ENCODE measurements at places on chromosomes 1 and 21.

DNA sequence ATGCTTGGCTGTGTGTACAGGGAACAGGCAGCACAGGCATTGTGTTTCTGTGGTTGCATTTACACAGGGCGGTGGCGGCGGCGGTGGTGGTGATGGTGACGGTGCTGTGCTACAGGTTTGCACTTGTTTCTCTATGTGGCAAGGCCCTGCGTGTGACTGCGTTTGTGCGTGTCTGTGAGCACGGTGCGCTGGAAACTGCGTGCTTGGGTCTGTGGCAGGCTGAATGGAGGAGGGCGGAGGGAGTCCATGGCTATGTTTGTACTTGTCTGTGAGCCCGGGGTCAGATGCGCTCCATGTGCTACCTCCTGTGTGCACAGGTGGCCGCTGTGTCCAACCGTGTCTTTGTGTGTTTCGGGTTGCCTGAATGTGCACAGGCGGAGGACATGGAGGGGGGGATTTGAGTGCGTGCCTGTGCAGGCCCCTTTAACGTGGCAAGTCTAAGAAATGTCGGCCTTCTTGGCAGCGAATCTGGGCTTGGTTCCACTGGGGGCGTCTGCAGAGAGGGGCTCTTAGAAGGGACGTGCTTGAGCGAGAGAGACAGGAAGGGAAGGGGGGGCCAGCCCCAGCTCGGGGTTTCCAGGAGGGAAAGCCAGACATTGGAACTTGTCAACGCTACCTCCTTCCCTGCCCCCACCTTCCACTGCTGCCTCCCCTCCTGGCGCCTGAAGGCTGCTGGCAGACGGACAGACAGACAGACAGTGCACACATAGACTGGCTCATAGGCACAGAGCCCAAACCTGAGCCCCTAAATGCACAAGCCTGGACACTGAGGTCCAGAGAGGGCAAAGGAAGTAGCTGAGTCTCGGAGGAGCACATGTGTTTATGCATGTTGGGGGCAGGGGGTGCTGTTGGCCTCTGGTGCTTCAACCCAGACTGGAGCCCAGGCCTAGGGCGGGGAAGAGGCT is 32.7 kb upstream of the WASF2 start:
- peak; percentile 25 for DNase-seq

DNA sequence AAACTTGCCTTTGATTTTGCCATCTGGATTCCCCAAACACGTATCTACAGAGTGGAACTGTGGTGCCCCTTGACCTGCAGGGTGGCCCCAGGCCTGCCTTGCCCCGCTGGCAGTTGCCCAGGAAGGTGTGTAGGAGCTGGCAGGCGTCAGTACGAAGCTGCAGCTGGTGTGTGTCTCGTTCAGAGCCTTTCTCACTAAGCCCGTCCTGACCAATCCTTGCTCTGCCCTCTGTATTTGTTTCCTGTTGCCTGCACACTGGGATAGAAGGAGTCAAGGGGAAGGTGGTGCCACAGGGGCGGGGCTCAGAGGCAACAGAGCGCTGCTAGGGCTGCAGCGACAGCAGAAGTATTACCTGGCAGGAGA is 5.2 kb upstream of the VSIG8 start:
- no peak for DNase-seq

GRCh38 chr1:175823406-175823805 is 80.0 kb upstream of the TNR start:
- no peak for DNase-seq

GRCh38 chr1:230836793-230837192 is 31.5 kb downstream of the C1orf198 start:
- no peak for DNase-seq

DNA sequence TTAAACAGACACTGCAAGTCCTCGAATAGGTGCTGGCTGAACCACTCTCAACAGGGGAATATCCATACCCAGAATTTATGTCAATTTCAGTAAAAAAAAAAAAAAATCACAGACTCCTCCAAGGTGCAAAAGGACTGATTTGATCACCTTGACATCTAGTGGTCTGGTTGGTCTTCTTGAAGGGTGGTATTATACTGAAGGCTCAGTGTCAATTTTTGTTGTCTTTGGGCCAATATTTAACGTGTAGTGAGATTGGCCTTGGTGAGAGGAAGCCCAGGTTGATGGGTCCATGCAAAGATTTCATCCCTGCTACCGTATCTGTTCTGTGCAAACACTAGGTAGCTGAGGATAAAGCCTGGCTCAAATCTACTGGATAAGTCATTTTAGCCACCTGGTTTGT is 4.0 kb upstream of the GBP5 start:
- DNase-seq, result peak; percentile 11

- DNase-seq, result no peak
Observed at GRCh38 chr1:203720242-203720641, 44.7 kb upstream of the LAX1 start.

GRCh38 chr1:11157867-11158266 is 31.3 kb upstream of the ANGPTL7 start:
- DNase-seq, result no peak

DNA sequence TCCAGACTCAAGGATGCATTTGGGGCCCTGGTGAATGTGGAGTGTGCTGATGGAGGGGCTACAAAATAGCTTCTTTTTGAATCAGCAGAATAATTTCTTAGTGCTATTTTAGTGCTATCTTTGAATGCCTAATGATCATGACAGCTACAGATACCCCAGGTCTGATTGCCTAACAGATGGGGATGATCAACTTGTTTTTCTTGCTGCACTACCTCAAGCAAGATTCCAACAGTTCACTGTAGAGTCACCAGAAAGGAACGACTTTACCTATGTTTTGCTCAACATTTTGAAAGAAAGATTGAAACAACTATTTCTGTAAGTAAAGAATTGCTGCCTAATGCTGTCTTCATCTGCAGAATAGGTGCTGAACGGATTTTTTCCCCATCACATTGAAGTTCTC is 42.6 kb upstream of the VAV3 start:
- DNase-seq, result no peak

DNA sequence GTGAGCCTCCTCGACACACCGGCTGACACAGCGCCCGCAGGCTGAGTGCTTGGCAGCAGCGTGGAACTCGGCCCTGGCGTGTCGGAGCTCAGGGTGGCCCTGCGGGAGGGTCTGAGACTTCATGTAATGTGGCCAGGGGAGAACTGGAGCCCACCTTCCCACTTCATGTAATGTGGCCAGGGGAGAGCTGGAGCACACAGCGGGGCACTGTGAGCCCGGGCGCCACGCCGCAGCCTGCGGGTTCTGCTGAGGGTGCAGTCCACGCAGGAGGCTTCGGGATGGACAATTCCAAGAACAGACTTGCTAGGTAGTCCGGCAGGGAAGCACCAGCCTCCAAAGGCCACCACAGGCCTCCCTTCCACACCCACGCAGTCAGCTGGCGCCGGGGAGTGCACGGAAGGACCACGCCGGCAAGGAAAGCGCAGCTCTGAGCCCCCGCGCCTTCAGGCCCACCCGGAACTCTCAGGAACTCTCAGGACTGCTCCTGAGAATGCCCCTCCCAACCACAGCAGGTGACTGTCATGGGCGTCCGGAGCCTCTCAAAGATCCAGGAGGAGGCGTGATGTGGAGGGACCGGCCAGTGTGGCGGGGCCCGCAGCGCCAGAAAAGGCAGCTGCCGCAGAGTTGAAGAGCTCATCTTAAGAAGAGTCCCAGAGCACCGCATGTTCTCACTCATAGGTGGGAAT is 19.3 kb upstream of the ADARB1 start:
- no peak for DNase-seq

GRCh38 chr1:46446646-46447498 is 42.8 kb upstream of the DMBX1 start:
- peak; percentile 18 for DNase-seq

DNA sequence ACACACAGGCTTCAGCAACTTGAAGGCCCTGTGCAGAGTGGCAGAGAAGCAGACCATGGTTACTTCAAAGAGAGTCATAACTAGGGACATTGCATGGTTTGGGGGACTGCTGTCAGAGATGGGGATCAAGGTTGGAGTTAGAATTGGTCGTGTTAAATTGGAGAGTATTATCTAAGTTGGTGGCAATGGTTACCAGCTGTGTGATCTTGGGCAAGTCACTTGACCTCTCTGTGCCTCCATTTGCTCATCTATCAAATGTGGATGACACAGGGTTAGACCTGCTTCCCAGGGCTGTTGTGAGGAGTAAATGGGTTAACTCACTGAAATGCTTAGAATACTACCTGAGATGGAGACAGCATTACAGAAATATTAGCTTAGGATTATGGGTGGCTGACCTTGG is 91.1 kb downstream of the PAX7 start:
- no peak for DNase-seq

DNA sequence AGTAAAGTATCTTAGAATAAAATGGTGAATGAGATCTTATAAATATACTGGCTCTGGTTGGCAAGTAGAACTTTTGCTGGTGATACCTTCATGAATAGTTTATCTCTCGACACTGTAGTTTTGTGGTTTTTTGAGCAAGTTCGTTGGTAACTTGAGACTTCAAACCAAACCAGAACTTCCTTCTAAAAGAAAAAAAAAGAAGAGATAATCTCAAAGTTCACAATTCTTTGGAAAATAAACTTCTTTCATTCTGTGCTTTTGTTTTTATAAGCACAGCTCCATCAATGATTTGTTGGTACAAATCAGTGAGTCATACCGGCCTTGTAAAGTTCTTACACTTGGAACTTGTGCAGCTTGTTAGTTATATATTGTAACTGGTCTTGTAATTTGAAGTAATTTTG is 2.3 kb downstream of the HIPK1 start:
- peak; percentile 23 for DNase-seq

- no peak for DNase-seq
Observed at GRCh38 chr1:81618376-81618775, 182.4 kb upstream of the ADGRL2 start.

DNA sequence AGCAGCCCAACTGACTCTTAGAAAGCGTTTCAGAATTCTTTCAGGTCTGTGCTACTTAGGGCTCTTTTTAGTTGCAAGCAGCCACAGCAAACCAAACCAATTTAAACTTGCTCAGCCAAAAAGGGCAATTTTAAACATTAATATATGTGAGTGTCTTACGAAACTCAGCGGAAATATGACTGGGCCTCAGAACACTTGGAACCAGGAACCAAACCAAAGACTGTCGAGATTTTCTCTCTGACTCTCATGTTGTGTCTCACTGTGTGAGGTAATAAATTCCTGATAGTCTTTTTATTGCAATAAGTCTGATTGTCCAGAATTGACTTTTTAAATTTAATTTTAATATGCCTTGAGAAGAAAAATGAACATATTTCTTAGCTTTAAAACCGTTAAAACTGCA is 122.3 kb downstream of the SYF2 start:
- DNase-seq, result no peak

GRCh38 chr1:244163861-244164510 is 112.9 kb downstream of the ZBTB18 start:
- no peak for DNase-seq

GRCh38 chr1:240656531-240656930 is 44.6 kb upstream of the GREM2 start:
- no peak for DNase-seq

DNA sequence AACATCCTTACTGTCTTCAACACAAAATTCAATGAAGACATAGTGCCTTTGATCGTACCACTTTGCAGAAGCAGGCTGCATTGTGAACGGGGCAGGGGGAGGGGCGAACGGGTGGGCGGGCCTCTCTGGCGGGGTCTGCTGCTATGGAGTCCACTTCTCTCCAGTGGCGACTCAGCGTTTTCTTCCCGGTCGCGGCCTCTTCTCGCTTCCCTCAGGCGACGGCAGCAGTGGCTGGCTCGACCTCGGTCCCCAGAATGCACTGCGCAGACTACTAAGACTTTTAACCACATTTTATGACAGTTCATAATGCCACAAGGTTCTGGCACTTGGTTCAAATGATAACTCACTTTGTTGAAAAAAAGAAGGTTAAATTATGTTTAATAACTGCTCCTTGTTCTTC is 21.2 kb downstream of the GBP2 start:
- no peak for DNase-seq

DNA sequence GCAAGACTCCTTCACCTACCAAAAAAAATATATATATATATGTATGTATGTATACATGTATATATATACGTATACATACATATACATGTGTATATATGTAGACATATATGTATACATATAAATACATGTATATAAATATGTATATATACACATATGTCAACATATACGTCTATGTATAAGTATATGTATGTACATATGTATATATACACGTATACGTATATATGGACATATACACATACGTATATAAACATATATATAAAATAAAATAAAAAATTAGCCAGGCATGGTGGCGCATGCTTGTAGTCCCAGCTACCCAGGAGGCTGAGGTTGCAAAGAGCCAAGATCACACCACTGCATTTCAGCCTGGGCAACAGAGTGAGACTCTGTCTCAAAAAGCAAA is 31.6 kb downstream of the BRWD1 start:
- DNase-seq, result no peak

- no peak for DNase-seq
Observed at GRCh38 chr21:42366292-42367010, at the start of gene TFF1. TSS of gene TFF1 (minus strand) at chr21:42366535. CDS start at chr21:42366495, 40 bp downstream.

- DNase-seq, result no peak
Observed at GRCh38 chr1:57250021-57250420, 173.8 kb downstream of the DAB1 start.

GRCh38 chr1:150525348-150525747 is 9.8 kb downstream of the FALEC start:
- DNase-seq, result no peak

DNA sequence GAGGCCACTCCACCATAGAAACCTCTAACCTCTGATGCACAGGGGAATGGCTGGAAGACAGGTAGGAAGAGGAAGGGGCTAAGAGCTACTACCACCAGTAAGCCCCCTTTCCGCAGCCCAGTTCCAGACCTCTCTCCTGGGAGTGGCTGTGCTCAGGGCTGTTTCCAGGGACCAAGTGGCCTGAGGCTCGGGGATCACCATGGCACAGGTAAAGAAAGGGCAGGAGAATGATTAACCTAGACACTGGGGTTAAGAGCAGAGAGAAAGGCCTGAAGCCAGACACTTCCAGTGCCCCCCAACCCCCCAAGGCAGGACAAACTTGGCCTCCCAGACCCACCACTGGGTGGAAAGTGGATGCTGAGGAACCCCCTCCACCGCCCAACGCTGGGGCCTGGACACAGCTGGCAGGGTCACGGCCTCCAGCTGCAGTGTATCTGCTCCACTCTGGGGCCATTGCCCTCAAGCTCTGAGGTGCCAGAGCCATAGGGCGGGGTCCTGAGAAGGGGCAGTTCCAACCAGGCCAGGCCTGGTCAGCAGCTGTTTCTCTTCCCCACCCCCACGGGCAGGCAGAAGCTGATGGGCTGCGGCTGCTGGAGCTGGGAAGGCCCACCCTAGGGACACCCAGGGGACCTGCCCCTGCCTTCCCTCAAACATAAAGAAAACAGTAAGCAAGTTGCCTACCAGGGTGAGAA is 2.6 kb downstream of the TAGLN2 start:
- no peak for DNase-seq

GRCh38 chr1:225654277-225654597 is 1.3 kb upstream of the ENAH start:
- no peak for DNase-seq

DNA sequence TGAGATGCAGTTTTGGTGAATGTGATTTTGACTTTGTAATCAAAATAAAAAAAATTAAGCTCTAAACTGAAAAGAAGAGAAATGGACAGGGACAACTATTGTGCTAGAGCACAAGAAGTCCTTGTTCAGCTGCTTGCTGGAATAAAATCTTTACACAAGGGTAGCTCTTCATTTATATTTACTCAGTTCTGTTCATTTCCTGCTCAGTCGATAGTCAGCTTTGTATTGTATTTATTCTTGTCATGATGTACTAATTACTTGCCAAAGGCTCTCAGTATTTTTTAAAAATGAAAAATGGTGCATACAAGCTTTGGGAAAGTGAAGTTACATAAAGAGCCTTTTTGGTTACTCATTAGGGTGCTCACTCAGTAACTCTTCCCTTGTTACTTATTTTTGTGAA is 17.8 kb downstream of the F5 start:
- DNase-seq, result no peak

Data from GDM1 (cell line).